ENCODE measurements at places on chromosomes 6 and 20.

DNA sequence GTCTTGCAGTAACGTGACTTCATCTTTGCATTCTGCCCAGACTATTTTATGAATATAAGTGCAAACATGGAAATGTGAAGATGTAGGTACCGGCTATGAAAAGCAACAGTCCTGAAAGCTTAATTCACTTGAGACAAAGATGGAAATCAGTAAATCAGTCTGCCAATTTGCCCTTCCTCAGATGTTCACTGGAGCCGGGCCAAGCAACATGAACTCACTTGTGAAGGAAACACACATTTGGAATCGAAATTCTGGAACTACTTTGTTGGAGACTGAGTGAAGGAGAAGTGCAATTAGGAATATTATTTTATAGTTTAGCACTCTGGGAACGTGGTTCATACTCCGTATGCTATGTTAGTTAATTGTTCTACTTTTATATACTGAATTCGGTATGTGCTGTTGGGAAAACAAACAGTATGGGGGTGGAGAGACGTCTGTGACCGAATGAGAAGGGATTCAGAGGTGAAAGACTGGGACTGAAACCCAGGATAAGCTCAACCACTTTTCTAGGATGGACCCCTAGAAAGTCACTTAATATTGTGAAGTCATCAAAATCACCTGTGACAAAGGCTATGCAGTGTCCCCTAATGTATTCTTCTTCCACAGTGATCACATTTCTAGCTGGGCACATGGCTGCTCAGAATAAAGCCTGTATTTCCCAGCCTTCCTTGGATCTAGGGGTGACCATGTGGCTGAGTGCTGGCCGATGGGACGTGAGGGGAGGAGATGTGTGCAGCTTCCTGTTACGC is 95.5 kb downstream of the PREX1 start:
- no peak for DNase-seq

DNA sequence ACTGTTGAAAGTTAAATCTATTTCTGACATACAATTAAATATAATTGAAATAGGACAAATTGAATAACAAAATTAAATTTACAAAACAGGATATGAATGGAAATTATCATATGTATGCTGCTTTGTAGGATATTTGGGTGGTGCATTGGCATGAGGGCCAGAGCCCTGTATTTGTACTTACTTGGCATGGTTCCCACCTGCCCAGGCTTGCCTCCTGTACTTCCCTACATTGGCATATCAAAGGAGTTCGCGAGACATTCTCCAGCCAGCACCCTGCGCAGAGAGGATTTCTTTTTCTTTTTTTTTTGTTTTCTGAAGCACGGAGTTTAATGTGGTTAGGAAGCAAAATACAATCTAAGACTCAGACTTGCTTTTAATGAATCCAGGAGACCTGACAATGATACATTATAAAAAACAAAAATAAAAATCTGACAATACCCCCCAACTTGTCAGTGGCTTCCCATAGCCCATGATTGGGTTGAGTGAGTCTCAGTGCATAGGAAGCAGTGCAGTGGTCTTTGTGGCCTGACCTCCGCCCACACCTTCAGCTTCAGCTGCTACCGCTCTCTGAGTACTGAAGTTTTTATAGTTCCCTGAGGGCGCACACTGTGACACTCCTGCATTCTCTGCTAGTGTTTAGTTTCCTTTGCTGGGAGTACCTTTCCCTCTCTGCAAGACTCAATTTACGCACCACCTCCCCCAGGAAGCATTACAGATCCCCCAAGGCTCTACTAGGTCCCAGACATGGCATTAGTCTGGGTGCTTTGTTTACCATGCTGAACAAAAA is 440.8 kb downstream of the UTRN start:
- DNase-seq: no peak

GRCh38 chr6:22334778-22335177 is 37.9 kb upstream of the PRL start:
- no peak for DNase-seq

DNA sequence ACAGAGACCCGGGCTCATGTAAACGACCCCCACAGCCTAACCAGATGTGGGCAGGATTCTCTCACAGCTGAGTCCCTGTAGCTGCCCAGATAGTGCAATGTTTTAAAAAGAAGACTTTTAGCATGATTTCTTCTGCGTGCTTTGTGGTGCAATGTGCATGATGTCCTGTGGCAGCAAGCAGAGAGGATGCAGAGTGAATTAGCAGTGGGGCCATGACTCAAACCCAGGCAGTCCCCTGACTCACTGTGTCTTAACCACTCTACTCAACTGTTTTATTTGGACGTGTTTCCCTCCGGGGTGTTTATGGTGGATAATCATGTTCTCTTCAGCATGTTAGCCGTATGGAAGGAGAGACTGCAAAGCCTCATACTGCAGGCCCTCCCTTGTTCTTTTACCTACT is 247.9 kb downstream of the SLC24A3 start:
- DNase-seq: no peak

DNA sequence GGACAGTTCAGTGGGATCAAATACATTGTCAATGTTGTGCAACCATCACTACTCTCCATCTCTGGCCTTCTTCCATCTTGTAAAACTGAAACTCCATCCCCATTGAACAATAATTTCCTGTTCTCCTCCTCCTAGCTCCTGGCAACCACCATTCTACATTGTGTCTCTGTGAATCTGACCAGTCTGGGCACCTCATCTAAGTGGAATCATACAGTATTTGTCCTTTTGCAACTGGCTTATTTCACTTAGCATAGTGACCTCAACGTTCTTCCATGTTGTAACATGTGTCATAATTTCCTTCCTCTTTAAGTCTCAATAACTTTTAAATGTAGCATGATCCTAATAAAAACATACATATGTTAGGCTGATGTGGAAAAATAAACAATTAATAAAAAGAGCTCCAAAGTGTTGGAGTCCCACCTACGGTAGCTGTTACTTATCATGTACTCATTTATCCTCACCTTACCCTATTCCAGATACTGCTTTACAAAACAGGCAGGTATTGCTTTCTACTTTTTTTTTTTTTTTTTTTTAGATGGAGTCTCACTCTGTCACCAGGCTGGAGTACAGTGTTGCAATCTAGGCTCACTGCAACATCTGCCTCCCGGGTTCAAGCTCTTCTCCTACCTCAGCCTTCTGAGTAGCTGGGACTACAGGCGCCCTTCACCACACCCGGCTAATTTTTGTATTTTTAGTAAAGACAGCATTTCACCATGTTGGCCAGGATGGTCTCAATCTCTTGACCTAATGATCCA is 91.9 kb downstream of the TNFAIP3 start:
- no peak for DNase-seq

DNA sequence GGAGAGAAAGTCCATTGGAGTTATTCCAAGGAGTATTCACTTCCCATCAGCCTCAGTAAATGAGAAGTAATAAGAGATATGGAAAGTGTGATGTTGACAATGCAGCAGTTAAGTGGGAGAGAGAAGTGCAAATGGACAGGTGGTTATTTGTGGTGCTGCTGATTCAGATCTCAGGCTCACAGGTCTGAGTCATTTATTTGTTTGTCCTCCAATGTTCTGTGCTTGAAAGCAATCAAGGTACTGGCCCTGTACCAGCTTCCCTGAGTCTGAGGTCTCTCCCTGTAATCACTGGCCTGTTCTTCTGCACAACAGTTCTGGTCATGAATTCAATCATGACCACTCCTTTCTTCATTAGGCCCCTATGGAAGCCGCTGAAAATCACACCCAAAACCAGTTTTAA is 827.7 kb downstream of the MAFB start:
- DNase-seq: no peak

- no peak for DNase-seq
Observed at GRCh38 chr6:150711061-150711460, 111.4 kb downstream of the PLEKHG1 start.

GRCh38 chr6:1094306-1094705 is 217.6 kb upstream of the FOXQ1 start:
- DNase-seq: no peak

DNA sequence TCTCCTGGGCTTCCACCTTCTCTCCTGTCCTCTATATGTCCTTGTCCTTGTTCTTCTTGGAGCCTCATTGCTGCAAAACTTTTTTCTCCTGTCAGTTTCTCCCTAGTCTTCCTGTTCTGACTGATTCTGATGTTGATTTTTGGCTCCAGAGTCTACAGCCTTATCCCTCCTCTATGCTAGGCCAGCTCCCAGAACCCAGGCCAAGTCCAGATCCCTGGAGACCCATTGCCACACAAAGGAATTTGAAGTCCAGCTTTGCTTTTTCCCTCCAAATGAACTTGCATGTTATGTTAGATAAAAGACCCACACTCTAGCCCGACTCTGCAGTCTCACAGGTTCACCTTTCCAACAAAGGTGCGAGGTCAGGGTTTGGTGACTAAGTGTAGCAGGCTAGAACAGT is 203.1 kb downstream of the FNDC1 start:
- no peak for DNase-seq

DNA sequence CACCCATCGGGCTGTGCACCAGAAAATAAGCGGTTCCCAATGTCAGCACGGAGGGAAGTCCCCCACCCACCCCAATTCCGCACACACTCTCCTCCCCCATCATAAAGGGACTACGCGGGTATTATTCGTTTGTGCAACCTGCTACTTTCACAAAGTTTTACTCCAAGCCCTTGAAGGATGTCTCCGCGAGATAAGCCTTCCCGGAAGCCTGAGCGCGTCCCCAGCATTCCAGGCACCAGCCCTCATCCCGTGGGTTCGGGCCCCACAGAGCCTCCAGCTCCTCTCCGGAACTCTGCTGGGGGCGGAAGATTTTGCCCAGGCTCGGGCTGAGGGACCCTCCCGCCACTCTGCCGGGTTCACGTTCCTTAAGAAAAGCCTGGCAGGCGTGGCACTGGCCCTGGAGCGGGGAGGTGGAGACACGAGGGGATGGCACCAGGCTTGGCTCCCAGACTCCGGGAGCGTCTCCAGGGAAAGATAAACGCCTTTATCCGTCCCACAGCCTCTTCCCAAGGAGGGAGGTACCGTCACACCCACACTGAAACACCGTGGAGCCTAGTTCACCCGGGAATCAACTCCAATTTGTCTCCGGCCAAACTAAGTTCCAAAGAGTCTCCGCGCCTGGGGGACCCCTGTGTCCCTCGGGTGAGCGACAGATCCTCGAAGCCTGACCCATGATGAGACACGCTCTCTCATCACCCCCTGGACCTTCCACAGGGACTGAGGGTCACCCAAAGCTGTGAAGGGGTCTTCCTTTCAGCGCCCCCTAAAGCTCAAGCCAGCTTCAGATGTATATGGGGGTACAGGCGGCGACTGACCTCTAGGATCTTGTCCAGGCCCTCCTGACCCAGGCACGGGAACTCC is 934 bp downstream of the KCNK5 start:
- DNase-seq: no peak

- DNase-seq: no peak
Observed at GRCh38 chr6:67875877-67876383, 759.2 kb upstream of the ADGRB3 start.

DNA sequence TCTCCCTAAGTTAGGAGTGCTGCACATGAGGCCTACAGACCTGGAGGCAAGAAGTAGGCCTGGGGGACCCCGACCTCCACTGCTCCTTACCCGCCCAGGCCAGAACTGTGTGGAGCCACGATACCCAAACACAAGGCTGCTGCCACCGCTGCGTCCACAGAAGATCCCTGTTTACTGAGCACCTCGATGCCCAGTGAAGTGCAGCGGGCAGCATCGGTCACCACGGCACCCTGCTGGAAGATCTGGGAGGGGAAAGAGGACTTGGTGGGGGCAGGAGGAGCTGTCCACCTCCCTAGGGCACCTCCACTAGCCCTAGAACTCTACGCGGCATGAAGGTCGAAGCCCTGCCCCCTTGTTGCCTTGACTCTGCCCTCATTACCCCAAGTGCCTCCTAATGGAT is 9.9 kb downstream of the GGT7 start:
- DNase-seq: no peak

- no peak for DNase-seq
Observed at GRCh38 chr6:38387461-38387860, 252.3 kb downstream of the BTBD9 start.

DNA sequence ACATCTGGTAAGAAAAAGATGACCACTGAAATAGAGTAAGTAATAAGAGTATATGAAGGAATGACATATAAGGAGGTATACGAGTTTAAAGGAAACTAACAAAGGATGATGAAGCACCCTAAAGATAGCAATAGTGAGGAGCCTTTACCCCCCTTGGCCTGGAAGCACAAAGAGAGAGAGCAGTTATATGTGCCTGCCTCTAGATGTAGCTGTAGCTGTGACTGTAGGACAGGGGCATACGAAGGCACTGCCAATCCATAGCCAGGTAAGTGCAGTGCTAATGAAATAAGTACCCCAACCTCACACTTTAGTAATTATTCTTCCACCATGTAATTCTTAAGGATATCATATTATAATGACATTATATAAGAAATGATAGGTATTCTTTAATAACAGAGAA is 90.1 kb upstream of the FKBP1C start:
- no peak for DNase-seq

GRCh38 chr6:16097382-16098171 is 31.3 kb upstream of the MYLIP start:
- peak; percentile 39 for DNase-seq

DNA sequence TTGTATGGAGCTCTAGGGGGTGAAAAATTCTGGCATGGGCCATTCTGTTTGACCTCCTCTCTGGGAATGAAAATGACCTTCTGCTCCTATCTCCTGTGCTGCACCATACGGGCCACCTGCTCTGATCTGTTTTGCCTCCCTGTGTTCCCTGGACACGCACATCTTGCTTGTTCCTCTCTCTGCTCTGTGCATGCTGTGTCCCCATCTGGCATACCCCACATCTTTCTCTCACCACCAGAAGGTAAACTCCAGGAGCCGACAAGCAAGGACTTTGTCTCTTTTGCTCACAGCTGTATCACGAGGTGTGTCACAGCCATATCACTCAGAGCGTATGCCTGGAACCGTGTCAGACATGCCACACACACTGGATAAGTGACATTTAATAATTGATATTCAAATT is 208.4 kb upstream of the DTNBP1 start:
- DNase-seq: no peak

GRCh38 chr6:3841711-3842565 is 7.2 kb upstream of the FAM50B start:
- DNase-seq: no peak

GRCh38 chr6:105909106-105909505 is 177.0 kb upstream of the PRDM1 start:
- no peak for DNase-seq

GRCh38 chr6:111357705-111358104 is 125.3 kb downstream of the REV3L start:
- no peak for DNase-seq
